WTC11 (cell line): ENCODE measurements at places on chromosomes 7 and 10. TPM values are rescaled to one million over a fixed set of nuclear protein-coding genes. Genes with fewer than 3 reads are reported as not detected.

DNA sequence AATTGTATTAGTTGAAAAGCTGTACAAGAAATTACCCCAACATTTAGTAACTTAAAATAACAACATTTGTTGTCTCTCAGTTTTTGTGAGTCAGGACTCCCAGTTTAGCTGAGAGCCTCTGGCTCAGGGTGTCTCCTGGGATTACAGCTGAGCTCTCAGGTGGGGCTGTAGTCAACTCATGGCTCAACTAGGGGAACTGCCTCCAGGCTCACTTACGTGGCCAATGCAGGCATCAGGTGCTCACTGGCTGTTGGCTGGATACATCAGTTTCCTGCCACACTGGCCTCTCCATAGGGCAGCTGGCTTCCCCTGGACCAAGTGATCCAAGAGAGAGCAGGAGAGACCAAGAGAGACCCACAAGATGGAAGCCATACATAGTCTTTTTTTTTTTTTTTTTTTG lies 17.5 kb downstream of the CCNY start:
- H3K4me3 ChIP-seq, result no peak overlapping the region
- H3K36me3 ChIP-seq, result no peaks in the 10 kb centered on the region
- H3K4me1 ChIP-seq, result peaks cover 49% of the 10 kb centered on the region
- no peak overlapping the region for H3K27ac ChIP-seq

FAM180A gene
- total RNA-seq, result not detected in 3 replicates

- no peak for DNase-seq
- peaks cover 16% of the 10 kb centered on the region for H3K4me1 ChIP-seq
- H3K36me3 ChIP-seq, result peaks cover 72% of the 10 kb centered on the region
- H3K4me3 ChIP-seq, result no peak overlapping the region
- H3K27me3 ChIP-seq, result no peaks in the 10 kb centered on the region
Observed at GRCh38 chr7:141742229-141742628, 4.1 kb downstream of the SSBP1 start.

LGI1 gene
- total RNA-seq, result not detected in 3 replicates

C10orf67 gene
- total RNA-seq, result 0.07 TPM in 1 of 3 replicates, not detected in the others

DNA sequence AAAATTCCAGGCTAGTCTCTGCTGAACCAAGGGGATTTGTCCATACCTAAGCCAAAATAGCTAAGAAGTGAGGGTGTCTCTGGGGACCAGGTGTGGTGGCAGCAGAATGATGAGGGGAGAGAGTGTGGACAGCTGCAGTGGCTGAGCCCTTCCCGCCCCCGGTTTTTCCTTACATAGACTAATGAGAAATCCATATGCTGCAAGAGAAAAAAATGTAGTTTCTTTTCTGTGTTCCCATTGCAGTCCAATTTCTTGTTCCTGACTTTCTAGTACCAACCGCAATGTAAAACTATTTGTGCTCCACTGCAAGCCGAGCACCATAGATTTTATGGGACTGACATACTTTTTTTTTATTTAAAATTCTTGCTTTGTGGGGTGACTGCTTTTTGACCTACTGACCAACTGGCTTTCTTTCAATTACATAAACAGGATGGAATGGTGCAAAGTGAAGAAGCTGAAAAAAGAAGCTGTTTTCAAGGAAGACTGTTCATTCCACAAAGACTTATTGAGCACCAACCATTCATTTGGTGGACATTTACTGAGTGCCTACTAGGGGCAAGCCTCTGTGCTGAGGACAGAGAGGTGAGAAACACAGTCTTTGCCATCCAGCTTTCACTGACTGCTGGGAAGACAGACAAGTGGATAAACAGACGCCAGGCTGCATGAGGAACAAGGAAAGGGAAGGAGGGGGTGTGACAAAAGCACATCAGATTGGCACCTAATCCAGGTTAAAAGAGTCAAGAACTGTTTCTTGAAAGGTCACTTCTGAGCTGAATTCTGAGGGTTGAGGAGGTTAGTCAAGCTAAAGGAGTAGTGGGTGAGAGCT lies 9.8 kb downstream of the CEP41 start:
- no peaks in the 10 kb centered on the region; the same call in 1 of the 2 replicates for H3K4me1 ChIP-seq
- H3K27ac ChIP-seq, result no peak overlapping the region
- no peak for DNase-seq
- H3K4me3 ChIP-seq, result no peak overlapping the region
- no peaks in the 10 kb centered on the region for H3K36me3 ChIP-seq
- no peaks in the 10 kb centered on the region for H3K27me3 ChIP-seq

GRCh38 chr10:117137031-117137910 lies 799 bp downstream of the VAX1 start:
- peak; percentile 60 for DNase-seq
- H3K4me1 ChIP-seq, result peaks cover 54% of the 10 kb centered on the region
- no peak overlapping the region for H3K27ac ChIP-seq
- H3K4me3 ChIP-seq, result peak overlapping the region; percentile 67

EMX2 gene
- not detected in 3 replicates for total RNA-seq

GRCh38 chr10:27947540-27947939 lies 51.3 kb downstream of the ODAD2 start:
- DNase-seq, result no peak
- H3K27ac ChIP-seq, result no peak overlapping the region

DNA sequence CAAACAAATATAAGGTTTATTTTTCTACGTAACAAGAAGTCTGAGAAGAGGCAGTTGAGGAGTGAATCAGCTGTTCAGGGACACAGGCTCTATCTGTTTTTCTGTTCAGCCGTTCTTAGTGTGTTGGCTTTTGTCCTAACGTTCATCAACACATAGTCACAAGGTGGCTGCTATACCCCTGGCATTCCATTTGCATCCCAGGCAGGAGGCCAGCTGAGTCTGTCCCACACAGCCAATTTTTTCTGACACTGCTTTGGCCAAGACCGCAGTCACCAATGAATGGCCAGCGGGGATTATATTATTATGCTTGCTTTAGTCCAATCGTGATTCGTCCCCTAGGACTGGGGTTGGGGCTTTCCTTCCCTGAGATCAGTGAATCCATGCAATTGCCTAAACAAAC lies 143.4 kb upstream of the CHST15 start:
- no peak overlapping the region for H3K27ac ChIP-seq
- no peak for DNase-seq
- H3K4me3 ChIP-seq, result no peak overlapping the region
- peaks cover 22% of the 10 kb centered on the region for H3K4me1 ChIP-seq

DNA sequence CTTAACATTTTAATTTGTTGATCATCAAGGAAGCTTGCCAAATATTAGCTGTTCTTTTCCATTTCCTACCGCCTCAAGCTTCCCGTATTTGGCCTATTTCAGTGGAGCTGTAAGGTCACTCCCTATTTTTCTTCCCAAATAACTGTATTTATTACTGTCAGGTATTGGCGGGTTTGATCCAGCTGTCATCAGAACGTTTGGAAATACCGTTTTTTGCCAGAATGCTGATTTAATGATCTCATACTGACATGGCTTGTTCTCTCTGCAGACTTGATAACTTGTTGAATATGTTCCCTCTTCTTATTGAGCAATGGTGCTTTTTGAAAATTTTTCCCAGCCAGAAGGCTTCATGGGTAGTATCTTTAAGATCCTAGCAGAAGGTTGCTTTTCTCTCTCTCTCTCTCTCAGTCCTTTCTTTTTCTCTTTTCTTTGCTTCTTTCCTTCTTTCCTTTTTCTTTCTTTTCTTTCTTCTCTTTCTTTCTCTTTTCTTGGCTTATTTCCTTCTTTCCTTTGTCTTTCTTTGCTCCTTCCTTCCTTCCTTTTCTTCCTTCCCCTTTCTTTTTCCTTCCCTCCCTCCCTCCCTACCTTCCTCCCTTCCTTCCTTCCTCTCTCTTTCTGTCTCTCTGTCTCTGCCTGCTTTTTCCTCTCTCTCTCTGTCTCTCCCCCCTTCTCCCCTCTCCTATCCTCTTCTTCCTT lies 42.1 kb downstream of the CUX1 start:
- no peak for DNase-seq
- peak overlapping the region; percentile 97 for H3K27ac ChIP-seq
- H3K36me3 ChIP-seq, result no peaks in the 10 kb centered on the region
- no peaks in the 10 kb centered on the region for H3K27me3 ChIP-seq
- peaks cover 94% of the 10 kb centered on the region for H3K4me1 ChIP-seq

GRCh38 chr10:14074062-14074884 lies 256.5 kb downstream of the FRMD4A start:
- H3K36me3 ChIP-seq, result no peaks in the 10 kb centered on the region
- no peaks in the 10 kb centered on the region for H3K27me3 ChIP-seq
- no peak overlapping the region for H3K27ac ChIP-seq
- peaks cover 6% of the 10 kb centered on the region for H3K4me1 ChIP-seq
- DNase-seq, result no peak
- H3K4me3 ChIP-seq, result no peak overlapping the region
